SJCRH30 (cell line): ENCODE measurements at places on chromosomes 13 and 19.

DNA sequence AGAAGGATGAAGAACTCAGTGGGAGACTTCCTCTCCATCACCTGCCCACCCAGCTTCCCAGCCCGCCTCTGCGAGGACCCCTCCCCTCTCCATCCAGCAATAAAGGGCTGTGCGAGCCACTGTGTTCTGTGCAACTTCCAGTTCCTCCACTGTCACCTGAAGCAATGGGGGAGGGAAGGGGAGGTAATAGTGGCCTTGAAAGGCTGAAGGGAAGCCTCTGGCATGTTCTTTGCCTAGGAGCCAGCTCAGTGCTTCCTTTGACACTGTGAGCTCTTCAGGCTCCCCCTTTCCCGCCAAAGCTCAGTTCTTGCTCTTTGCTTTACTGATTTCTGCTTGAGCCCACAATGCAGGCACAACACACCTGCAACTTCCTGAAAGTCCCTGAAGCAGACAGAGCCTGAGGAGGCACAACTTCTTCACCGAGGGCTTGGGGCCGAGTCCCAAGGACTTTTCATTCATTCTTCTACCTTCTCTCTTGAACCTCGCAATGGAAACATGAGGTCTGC lies 73.2 kb upstream of the DOCK9 start:
- DNase-seq: no peak

DNA sequence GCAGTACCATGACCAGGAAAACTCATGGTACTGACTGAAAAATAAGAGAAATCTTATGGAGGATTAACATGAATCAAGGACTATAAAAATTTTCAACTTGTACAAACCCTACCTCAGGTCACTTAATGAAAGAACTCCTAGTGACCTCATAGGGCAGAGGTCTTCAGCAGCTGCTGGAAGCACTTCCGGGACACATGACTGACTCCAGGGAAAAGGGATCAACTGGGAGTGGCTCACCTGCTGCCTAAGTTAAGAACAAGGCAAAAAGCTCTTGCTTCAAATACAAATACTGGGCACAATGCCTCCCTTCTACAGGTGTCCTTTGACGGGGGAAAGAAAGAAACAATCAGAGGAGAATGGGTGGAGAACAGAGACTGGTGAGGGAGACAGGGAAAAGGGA lies 18.6 kb downstream of the DOCK9 start:
- DNase-seq: peak; percentile 56

GRCh38 chr19:2227415-2228156 lies 8.5 kb downstream of the PLEKHJ1 start:
- no peak for DNase-seq

DNA sequence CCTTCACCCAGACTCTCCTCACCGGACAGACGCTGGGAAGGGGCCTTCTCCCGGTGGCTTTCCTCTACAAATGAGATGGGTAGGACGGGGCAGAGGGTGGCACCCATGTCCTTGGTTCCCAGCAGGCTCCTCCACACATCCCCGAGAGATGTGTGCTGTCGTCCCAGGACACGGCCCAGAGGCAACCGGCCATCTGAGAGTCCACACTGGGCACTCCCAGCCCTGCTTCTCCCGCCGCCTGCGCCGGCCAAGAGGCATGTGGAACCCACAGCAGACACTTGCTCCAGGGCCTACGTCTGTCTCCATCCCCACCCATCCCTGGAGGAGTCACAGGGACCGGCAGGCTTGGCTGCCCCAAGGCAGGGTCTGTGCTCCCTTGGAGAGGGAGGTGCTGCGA lies 179.9 kb downstream of the KDM4B start:
- no peak for DNase-seq
